ENCODE measurements at places on chromosomes 12 and 14.

GRCh38 chr14:32400480-32400879, 71.4 kb downstream of the AKAP6 start:
- no peak for DNase-seq

GRCh38 chr12:75349946-75350345, 15.5 kb downstream of the GLIPR1L1 start:
- DNase-seq = no peak

- no peak for DNase-seq
Observed at GRCh38 chr14:96497586-96497985, 4.6 kb upstream of the PAPOLA start.

DNA sequence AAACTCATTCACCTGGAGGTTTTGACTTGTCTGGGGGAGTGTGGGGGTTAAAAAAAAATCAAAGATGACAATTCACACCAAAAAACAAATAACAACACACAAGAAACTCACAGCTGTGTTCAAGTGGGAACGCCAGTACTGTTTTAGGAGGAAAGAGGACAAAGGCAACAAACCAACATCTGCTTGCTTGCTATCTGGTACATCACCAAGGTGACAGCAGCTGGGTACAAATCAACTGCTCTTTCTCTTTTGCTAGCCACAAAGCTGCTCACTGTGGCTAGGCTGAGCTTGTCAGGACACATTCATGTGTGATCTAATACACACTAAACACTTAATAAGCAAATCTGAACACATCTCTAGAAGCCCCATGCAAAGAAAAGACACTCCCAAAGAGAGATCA, 128.0 kb upstream of the RAP1B start:
- no peak for DNase-seq

GRCh38 chr12:112848972-112849371, 57.4 kb downstream of the RPH3A start:
- no peak for DNase-seq

GRCh38 chr14:87940894-87941293, 52.1 kb downstream of the GALC start:
- no peak for DNase-seq

DNA sequence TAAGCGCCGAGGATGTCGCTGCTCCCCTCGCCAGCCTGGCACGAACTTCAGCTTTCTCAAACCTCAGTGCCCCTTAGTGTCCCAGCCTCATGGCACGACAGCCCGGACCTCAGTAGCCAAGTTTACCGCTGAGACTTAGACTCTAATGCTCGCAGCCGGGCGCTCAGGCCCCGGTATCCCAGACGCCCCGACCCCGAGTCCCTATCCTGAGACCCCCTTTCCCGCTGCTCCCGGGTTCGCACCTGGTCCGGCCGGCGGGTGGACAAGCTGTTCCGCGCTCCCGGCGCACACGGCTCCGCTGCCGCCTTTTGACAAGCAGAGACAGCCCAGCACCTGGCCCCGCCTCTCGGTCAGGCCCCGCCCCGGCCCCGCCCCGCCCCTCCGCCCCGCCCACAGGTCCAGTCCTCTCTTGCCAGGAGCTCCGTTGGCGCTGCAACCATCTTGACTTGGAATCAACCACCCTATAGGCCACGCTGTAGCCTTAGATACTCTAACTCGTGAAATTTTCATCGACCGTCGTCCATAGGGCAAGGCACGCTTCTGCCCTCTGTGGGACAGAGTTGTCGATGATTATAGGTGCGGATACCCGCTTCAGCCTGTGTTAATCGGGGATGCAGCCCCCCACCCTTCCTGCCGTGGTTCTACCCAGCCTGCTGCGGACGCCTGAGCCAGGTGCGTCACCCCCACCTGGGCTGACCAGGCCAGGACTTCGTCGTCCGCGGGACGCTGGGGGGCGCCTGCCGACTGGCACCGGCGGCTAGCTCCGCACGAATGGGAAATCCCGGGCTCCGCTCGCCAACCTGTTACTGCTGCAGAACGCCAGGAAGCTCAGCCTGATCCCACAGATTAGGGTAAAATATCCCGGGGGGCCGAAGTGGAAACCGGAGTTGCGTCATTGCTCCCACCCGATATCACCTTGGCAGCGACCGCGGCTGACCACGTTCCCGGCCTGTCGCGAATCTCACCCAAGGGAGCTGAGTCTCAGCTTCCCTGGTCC, at the start of gene VDR:
Gene VDR (minus strand): TSS at position 282 of the 997 bp plus-strand sequence. CDS start 25,881 bp downstream, outside the sequence.
- DNase-seq = peak; percentile 45

DNA sequence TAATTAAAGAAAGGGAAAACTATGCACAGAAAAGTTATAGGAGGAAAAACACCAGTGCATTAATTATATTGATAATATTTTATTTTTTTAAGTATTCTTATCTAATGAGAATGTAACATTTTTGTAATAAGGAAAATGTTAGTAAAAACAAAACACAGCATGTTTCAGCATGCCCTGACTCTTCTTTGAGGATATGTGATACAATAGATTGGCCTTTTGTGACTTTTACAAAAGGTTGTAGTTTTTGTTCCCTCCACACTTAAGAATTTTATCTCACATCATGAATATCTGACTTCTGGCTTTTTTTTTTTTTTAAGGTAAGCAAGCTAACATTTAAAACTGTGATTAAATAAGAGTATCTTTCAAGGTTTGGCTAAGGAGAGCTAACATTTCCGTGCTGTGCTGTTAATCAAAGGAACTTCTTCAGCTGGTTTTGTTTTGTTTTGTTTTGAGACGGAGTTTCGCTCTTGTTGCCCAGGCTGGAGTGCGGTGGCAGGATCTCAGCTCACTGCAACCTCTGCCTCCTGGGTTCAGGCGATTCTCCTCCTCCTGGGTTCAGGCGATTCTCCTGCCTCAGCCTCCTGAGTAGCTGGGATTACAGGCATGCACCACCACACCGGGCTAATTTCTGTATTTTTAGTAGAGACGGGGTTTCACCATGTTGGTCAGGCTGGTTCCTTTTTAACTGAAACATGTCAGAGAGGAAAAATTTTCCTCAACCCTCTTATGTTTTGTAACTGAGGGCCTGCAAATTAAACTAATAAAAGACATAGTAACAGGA, 30.8 kb upstream of the RESF1 start:
- no peak for DNase-seq
